Adrenal gland (tissue), 19 donors: ENCODE measurements at places on chromosomes 16 and 17. TPM values are rescaled to one million over a fixed set of nuclear protein-coding genes. Genes with fewer than 3 reads are reported as not detected.

- DNase-seq: no peak
- H3K27ac ChIP-seq: no peak overlapping the region
- no peaks in the 10 kb centered on the region for H3K27me3 ChIP-seq
- no peak overlapping the region for H3K4me3 ChIP-seq
- no peaks in the 10 kb centered on the region for H3K4me1 ChIP-seq
- no peaks in the 10 kb centered on the region for H3K36me3 ChIP-seq
Observed at GRCh38 chr16:68372806-68373205, 62.0 kb downstream of the PRMT7 start.

- no peak for DNase-seq
- H3K27me3 ChIP-seq: no peaks in the 10 kb centered on the region
- no peaks in the 10 kb centered on the region for H3K36me3 ChIP-seq
- no peak overlapping the region for H3K27ac ChIP-seq
- H3K4me1 ChIP-seq: no peaks in the 10 kb centered on the region
Observed at GRCh38 chr17:68701046-68701445, 99.9 kb upstream of the FAM20A start.

- H3K27ac ChIP-seq: no peak overlapping the region
- no peaks in the 10 kb centered on the region for H3K27me3 ChIP-seq
- no peaks in the 10 kb centered on the region for H3K36me3 ChIP-seq
- no peak for DNase-seq
- no peak overlapping the region for H3K4me3 ChIP-seq
Observed at GRCh38 chr17:2821868-2822267, 25.6 kb downstream of the RAP1GAP2 start.

DNA sequence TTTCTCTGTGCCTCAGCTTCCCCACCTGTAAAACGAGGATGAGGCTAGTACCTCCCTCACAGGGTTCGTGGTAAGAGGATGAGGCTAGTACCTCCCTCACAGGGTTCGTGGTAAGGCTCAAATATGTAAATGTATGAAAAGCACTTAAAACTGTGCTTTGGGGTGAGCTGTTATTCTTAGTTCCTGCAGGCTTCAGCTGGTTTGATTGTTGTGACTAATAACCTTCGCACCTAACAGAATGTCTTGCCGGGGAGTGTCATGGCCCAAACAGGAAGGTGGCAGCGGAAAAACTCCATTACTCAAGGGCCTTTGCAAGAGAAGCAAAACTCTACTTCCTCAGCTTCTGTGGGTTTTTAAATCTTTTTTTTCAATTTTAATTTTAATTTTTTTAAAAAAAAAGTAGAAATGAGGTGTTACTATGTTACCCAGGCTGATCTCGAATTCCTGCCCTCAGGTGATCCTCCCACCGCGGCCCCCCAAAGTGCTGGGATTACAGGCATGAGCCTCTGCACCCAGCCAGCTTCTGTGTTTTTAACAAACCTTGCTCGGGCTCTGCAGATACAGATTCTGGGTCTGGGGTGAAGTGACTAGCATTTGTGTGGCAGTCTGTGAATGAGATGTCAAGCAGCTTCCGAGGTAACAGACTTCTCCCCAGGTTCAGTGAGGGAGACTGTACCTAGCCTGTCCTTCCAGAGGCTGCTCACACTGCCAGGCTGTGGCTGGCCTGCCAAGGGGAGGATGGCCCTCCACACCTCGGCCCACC, 103.0 kb downstream of the RAB11FIP4 start:
- H3K4me1 ChIP-seq: peaks cover 12% of the 10 kb centered on the region
- no peaks in the 10 kb centered on the region for H3K27me3 ChIP-seq
- no peak overlapping the region for H3K4me3 ChIP-seq
- peak; percentile 33 for DNase-seq
- H3K27ac ChIP-seq: no peak overlapping the region

DNA sequence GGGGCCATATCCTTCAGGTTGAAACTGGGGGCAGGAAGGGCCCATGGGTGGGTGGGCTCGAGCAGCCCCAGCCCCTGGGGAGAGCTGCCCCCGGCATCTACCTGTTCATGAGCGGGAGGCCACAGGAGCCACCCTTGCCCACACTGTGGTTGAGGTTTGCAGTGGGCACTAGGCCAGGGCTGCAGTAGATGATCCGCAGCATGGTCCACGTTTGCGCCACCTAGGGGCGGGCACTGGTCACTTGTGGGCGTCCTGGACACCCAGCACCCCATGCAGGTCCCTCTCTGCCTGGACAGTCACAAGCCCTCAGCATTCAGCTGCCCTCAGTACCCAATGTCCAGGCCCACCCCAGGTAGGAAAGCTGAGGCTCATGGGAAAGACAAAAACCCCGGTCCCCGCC, 1.8 kb upstream of the JMJD8 start:
- DNase-seq: peak; percentile 62
- no peak overlapping the region for H3K27ac ChIP-seq
- peaks cover 36% of the 10 kb centered on the region for H3K36me3 ChIP-seq
- H3K4me1 ChIP-seq: peaks cover 24% of the 10 kb centered on the region
- H3K27me3 ChIP-seq: no peaks in the 10 kb centered on the region

- H3K4me3 ChIP-seq: no peak overlapping the region
- no peaks in the 10 kb centered on the region for H3K36me3 ChIP-seq
- H3K27me3 ChIP-seq: no peaks in the 10 kb centered on the region
- H3K4me1 ChIP-seq: no peaks in the 10 kb centered on the region
Observed at GRCh38 chr16:17232487-17232886, 238.3 kb downstream of the XYLT1 start.

GRCh38 chr17:31579265-31579664, 187.8 kb downstream of the RAB11FIP4 start:
- no peaks in the 10 kb centered on the region for H3K27me3 ChIP-seq
- no peak for DNase-seq
- H3K4me1 ChIP-seq: peaks cover 6% of the 10 kb centered on the region
- H3K27ac ChIP-seq: no peak overlapping the region

DNA sequence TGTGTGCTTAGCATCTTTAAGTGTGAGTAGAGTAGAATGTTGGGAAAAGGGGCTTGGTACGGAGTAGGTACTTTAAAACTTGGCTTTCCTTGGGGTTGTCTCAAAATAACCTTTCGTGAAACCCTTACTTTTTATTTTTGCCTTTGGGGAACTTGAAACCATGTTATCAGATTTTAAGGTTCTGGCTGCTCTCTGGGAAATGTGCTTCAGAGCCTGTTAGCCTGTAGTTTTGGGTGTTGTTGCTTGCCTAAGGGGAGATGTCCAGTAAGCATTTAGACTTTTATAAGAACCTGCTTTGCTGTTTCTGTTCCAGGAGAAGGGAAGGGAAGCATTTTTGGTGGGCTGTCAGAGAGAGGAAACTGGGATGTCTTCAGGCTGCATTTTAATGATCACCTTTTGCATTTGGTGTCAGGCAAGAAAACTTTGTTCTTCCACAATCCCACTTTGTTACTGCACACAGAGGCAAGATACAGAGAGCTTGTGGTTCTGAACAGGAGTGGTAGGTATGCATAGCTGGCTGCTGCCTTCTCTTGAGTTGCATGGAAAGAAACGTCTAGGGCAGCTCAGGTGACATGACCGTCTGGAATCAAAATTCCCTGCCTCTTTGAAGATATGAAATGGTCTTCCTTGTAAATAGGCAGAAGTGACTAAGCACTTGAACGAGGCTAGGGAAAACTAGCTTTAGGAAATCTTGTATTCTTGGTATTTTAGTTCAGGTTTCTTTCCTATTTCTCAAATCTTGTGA, 1.7 kb downstream of the RABEP1 start:
- peak overlapping the region; percentile 16 for H3K27ac ChIP-seq
- H3K4me3 ChIP-seq: no peak overlapping the region

DNA sequence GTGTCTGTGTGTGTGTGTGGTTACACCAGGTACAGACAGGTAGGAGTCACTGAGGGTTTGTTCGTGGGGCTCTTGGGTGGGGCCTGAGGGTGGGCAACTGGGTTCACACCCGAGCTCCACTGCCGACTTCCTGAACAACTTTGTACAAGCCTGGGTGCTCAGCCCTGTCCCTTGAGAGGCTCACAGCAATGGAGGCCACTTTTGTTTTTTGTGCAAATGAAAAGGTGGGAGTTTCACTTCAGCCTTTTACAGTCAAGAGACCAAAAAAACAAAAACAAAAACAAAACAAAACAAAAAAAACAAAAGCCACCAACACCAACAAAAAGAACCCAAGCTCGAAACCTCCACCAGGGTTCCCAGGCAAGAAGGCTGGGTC, 2.4 kb downstream of the RHBDF2 start:
- no peak overlapping the region for H3K4me3 ChIP-seq
- no peak for DNase-seq
- H3K27ac ChIP-seq: peak overlapping the region; percentile 69
- H3K4me1 ChIP-seq: peaks cover 17% of the 10 kb centered on the region
- H3K36me3 ChIP-seq: no peaks in the 10 kb centered on the region
- no peaks in the 10 kb centered on the region for H3K27me3 ChIP-seq

The TMEM235 gene
- total RNA-seq: not detected

The ADGRG3 gene
- total RNA-seq: not detected

The TVP23C gene
- 17.2 TPM for total RNA-seq
